T-helper 1 cell (primary cell): ENCODE measurements at places on chromosomes 6 and 20.

DNA sequence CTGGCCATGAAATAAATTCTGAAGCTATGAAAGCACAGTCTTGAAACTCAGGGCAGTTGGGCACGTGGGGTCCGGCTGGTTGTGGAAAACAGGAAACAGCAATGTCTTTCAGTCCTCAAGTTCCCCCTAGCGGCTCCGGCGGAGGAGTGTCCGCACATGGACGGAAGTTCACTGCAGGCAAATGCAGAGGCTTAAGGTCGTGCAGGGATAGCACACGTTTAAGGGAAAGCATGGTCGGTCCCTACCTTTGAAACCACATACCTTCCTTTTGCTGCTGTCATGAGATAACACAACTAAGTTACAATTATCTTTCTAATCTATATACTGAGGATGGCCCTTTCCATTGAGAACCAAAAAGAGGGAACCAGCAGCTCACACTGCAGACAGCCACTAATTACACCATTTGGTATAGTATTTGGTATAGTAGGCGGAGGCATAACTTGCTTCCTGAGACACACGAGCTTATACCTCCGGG, 52.6 kb upstream of the NFATC2 start:
- DNase-seq, result peak; percentile 84

- DNase-seq, result no peak
Measured at GRCh38 chr6:13484138-13484708, 3.2 kb downstream of the GFOD1 start.

- DNase-seq, result no peak
Measured at GRCh38 chr6:135701426-135701825, 150.1 kb upstream of the PDE7B start.

GRCh38 chr20:49381558-49382493, 100.6 kb downstream of the KCNB1 start:
- DNase-seq, result no peak

GRCh38 chr6:31791324-31792089, 4.0 kb downstream of the VARS1 start:
- no peak for DNase-seq

- DNase-seq, result no peak
Measured at GRCh38 chr6:105608711-105609374, 206.0 kb upstream of the PREP start.

DNA sequence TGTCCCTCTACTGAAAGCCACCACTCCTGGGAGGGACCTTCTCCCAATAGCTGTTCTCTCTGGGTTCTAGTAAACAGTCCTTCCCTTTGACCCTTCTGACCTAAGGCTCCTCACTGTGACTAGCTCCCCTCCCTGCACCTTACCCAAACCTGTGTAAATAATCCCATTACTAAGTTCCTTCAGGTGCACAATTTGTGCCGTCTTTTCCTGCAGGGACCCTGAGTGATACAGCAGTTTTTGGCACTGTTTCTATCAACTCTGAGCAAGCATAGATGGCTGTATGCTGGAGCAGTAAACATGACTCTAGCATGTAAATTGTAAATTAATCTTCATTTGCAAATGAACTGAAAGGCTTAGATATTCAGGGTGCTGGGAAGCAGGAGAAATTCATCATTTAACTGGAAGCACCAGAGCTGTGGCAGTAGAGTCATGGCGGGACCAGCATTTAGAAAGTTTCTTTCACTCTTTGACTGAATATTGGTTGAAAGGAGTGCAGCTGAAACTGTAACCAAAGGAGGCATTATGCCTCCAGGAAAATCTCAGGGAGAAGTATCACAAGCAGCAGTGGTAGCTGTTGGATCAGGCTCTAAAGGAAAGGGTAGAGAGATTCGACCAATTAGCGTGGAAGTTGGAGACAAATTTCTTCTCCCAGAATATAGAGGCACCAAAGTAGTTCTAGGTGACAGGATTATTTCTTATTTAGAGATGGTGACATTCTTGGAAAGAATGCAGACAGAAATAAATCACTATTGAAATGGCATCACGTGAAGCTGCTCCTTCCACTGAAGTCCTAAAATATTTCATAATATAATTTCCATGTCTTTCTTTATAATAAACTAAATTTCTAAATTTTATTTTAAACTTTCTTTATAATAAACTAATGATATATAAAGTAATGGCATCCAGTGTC, 117.8 kb downstream of the TCP11 start:
- no peak for DNase-seq

DNA sequence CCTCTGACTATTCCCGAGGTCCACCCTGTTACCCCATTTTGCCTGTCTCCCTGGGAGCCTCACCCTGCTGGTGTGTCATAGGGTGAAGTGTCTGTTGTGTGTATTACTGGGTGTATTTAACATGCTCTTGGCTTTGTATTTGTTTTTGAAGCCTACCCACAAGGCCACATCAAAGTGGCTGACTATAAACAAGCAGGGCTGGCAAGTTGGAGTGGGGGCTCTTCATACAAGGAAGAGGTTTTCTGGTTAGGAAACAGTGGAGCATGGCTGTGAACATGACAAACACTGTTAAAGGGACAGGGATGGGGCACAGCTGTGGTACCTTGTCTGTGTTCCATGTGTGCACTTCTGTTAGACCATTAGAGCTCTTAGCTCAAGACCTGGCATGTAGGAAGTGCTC, 26.3 kb downstream of the HECA start:
- DNase-seq, result peak; percentile 28
